ENCODE measurements at places on chromosomes 2 and 18.
A peak's percentile ranks its signal among the peaks of the same experiment; 100 is the strongest.

DNA sequence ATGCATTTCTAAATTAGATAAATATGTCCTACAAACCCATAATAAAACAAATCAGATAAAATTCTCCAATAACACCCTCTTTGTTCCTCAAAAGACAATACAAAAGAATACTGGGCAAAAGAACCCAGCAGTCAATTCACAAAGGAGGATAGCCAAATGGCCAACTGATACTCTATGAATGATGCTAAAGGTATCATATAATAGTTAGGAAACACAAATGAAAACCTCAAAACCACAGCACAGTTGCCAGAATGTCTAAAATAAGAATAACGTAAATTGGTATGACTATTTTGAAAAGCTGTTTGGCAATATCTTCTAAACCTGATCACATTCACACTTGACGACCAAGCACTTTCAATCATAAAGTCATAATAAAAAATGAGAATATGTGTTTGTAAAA lies 315.4 kb downstream of the CDH7 start:
- DNase-seq = no peak

GRCh38 chr2:129806990-129807389 lies 172.5 kb upstream of the RAB6C start:
- no peak for DNase-seq

DNA sequence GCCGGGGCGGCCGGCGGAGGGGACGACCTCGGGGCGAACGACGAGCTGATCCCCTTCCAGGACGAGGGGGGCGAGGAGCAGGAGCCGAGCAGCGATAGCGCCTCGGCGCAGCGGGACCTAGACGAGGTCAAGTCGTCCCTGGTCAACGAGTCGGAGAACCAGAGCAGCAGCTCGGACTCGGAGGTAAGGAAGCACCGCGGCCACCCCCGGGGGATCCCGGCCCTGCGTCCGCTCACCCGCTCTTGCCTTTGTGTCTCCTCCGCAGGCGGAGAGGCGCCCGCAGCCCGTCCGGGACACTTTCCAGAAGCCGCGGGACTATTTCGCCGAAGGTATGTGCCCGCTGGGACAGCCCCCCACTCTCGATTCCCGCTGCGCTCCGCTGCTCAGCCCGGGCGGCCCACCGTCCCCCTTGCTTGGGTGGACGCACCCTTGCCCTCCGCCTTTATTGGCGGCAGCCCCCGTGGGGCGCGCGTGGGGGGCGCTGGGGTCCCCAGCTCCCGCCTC lies 611 bp downstream of the TCF7L1 start:
- DNase-seq = no peak

GRCh38 chr2:127012868-127013267 lies 94.1 kb downstream of the BIN1 start:
- no peak for DNase-seq

- DNase-seq = no peak
These were observed 27.2 kb upstream of the SATB2 start for GRCh38 chr2:199484927-199485326.

DNA sequence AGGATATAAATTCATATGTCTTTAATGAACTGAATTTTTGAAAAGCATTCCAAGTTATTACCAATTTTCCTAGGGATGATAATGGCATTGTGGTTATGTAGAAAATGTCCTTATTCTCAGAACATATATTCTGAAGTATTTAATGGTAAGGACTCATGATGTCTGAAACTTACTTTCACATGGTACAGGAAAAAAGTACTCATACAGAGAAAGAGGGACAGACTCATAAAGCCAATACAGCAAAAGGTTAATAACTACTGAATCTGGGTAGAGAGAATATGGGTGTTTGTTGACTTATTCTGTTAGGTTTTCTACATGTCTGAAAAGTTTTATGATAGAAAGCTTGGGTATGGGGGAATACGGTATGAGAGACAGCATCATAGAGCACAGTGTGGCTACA lies 84.3 kb upstream of the SERTAD2 start:
- no peak for DNase-seq

- no peak for DNase-seq
These were observed 75.6 kb downstream of the LRP2 start for GRCh38 chr2:169286624-169287231.

DNA sequence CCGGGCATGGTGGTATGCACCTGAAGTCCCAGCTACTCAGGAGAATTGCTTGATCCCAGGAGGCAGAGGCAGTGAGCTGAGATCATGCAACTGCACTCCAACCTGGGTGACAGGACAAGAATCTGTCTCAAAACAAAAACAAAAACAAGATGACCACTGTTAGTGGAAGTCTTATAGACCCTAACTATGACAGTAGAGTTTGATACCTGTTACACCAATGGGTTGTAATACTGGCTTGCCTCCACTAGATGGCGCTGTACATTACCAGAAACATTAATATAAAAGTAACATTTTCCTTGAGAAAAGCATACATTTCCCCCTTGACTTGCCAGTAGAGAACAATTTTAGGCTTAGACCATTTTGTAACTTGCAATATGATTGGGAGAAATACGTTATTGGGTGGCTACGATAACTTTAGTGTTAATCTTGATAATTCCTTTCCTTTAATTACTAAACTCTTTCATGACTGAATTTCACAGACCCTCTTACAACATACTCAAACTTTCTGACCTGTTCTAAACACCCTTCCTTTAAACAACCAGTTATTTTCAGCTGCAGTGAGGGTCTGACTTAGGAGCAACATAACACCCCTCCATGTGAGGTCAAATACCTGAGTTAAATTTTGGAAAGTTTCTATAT lies 19.5 kb downstream of the SLC25A52 start:
- DNase-seq = no peak

DNA sequence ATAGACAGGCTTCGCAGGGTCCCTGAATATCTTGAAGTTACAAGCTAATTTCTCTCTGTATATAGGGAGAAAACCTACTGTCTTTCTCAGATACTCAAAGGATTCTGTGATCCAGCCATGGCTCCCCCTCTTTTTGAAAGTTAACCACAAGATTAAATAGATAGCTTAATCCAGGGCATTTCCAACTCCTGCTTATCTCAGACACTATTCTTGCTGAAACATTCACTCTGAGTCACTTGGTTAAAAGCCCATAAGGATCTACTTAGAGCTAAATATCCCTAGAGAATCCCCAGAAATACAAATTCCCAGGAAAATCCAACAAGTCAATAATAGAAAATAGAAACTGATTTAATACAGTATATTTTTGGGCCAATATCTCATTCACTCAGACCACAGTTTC lies 179.1 kb upstream of the LYPD1 start:
- DNase-seq = no peak

GRCh38 chr2:47021301-47022009 lies 105.8 kb upstream of the MCFD2 start:
- no peak for DNase-seq

DNA sequence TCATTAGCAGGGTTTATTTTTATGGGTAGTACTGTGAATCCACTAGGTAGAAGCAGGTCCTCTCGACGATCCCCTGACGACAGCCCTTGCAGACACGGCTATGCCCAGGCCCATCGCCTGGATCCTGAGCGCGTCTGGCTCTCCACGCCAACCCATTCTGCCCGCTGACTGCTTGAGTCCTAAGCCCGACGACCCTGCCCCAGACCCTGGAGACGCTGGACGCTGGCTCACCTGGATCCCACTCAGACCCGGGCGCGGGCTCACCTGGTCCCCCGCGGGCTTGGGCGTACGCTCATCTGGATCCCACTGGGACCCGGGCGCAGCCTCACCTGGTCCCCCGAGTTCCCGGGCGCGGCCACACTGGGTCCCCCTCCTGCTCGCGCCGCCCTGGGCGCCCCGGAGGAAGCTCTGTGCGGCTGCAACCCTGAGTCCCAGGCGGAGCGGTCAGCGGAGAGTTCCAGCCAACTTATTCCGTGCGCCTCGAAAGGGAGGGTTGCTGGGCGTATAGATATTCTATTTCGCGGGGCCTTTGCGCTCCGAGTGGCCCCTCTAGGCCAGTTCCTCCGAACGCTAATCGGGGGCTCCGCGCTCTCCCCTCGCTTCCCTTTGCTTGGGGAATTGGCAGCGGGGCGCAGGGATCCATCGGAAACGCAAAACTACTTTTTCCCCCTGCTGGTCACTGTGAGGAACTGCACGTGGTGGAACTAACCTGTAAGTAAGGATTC lies 22.4 kb upstream of the RMP24 start:
- peak; percentile 21 for DNase-seq

DNA sequence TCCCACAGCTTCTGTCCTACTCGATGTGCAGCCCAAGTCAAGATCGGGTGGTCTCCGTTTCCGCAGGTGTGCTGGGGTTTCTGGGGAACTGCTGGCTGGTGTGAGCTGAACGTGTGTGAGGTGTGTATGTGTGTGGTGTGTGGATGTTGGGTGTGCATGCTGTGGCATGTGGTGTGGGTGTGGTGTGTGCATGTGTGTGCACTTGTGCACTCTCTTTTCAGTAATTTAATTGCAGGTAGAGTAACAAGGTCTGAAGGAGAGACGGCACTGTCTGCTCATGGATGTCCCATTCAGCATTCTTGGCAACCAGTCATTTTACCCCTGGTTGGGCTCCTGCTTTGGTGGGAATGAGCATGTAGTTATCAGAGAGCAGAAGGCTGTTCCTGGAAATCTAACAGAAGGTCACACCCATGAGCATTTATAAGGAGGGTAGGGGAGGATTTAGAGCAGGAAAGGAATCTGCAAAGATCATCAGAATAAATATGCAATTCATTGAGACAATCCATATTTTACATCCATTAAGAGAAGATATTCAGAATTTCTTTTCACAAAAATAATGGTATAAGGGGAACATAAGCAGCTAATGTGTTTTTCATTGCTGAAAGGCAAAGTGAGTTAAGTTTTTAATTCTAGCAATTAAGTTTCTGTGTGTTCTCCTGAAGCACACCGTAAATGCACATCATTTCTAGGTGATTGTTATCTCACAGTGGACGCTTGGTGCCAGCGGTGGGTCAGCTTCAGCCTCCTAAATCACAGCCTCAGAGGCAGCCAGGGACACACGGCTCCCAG lies 60.7 kb downstream of the ADI1 start:
- no peak for DNase-seq

GRCh38 chr2:43194121-43194869 lies 32.1 kb downstream of the ZFP36L2 start:
- DNase-seq = no peak

DNA sequence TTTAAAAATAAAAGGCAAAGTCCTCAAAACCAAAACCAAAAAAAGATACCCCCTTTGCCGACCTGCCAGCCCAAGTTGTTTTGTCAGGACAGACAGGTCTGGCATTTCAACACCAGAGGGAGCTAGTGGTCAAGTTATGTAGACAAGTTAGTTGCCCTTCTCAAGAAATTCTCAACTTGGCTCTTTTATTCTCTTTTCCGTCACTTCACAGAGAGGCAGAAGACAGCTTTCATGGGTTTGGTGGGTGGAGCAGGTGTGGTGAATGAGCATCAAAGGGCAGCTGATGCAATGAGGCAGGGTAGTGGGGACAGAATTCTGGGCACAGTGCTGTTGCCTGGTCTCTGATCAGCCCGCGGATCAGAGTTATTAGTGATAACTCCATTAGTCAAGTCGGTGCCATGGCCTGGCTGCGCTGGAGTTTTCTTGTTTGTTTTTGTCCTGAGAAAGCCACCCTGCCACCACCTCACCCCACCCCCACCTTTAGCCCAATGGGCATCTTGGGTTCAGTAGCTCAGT lies 303.7 kb upstream of the EPAS1 start:
- no peak for DNase-seq

DNA sequence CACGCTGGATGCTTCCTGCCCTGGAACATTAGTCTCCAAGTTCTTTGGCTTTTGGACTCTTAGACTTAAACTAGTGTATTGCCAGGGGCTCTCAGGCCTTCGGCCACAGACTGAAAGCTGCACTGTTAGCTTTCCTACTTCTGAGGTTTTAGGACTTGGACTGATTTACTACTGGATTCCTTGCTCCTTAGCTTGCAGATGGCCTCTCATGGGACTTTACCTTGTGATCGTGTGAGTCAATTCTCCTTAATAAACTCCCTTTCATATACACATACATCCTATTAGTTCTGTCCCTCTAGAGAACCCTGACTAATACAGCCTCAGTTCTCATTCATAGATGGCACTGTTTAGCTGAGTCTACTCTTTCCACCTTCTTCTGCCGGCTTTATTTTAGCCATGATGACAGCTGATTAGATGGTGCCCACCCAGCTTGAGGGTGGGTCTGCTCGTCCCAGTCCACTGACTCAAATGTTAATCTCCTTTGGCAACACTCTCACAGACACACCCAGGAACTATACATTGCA lies 389.1 kb downstream of the NYAP2 start:
- no peak for DNase-seq

- DNase-seq = no peak
These were observed 352.8 kb upstream of the KCNH7 start for GRCh38 chr2:163191372-163191771.

GRCh38 chr2:32366595-32366994 lies 9.8 kb downstream of the BIRC6 start:
- no peak for DNase-seq

DNA sequence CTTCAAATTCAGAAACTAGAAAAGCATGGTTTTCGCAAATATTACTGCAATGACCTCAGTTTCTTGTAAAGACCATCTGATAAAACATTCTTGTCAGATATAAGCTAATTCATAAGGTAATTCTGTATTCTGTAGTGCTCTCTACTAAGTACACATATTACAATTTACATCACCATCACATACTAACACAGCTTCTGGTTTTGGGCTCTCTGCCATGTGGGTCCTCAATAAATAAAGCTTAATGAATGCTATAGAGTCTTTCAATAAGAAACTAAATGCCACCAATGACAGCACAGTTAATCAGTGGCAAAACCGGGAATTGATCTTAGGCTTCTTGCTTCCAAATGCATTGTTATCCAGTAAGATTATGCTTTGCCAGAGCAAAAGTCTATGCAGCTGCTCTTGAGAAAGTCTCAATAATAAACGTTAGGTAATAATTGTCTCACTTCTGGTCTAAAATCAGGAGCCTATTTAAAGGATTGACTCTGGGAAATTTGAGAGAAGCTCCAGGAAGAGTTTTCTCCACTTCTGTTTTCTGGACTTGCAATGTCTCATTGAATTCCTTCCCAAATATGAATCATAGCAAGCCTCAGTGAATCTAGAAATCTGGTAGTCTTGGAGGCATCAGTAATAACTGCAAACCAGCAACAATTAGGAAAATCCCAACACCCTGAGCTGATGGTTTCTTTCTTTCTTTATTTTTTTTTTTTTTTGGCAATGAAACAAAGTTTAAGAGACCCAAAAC lies 67.9 kb upstream of the RAPGEF4 start:
- no peak for DNase-seq

GRCh38 chr2:14422426-14422825 lies 210.1 kb upstream of the LRATD1 start:
- no peak for DNase-seq

- no peak for DNase-seq
These were observed 41.8 kb downstream of the TMEM163 start for GRCh38 chr2:134676960-134677359.

DNA sequence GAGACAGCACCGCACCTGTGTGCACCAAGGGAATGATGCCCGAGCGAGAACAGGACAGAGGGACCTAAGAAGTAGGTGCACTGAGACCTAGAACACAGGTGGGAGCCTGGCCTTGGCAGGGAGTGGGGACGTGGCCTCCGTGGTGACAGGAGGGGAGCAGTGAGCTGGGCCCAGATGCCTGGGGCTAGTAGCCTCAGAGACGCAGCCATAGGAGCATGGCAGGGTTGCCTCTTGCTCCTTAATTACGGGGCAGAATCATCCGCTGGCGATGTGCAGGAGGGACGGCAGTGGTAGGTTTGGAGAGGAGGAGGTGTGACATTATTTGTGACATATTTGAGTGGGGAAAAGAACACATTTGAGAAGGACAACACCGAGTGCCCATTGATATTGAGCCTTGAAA lies 57.0 kb upstream of the HPCAL1 start:
- no peak for DNase-seq

All from bone marrow (tissue), 2 donors.